ENCODE measurements at places on chromosomes 1 and 21.

GRCh38 chr1:231862611-231863010 is 236.0 kb downstream of the DISC1 start:
- no peak for DNase-seq

- DNase-seq, result no peak
These were observed 15.1 kb downstream of the MIGA1 start for GRCh38 chr1:77794550-77794949.

DNA sequence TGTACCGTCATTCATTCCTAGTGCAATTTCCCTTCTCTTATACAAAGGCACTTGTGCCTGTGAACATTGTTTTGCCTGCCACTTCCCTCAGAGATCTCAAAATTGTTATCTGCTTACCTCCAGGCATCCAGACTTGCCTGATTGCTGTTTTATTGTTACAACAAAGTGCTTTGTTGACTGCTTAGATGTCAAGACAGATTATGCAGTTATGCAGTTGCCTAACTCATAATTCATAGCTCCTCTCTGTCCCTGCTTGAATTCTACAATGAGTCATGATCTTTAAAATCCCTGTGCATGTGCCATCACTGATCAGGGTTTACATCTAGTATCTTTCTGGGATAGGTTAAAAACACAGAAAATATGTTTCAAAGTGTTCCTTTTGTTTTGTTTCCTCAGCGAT is 24.5 kb downstream of the CXADR start:
- DNase-seq, result no peak

- peak; percentile 87 for DNase-seq
These were observed 71.2 kb upstream of the NBPF3 start for GRCh38 chr1:21368515-21369289.

GRCh38 chr1:153390938-153391710 is at the start of gene S100A8:
Gene S100A8 (minus strand): TSS chr1:153391073. CDS start chr1:153390535, 538 bp downstream.
- peak; percentile 1 for DNase-seq

DNA sequence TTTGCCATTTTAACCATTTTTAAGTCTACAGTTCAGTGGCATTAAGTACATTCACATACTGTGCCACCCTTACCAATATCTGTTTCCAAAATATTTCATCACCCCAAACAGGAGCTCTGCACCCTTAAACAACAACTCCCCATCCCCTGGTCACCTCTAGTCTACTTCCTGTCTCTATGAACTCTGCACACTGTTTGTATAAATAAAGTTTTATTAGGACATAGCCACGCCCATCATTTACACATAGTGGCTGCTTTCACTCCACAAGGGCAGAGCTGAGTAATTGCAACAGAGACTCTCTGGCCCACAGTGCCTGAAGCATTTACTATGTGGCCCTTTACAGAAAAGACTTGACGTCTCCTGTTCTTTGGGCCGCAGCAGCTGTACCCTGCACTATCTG is 30.1 kb downstream of the KCNAB2 start:
- peak; percentile 20 for DNase-seq

- peak; percentile 34 for DNase-seq
These were observed 50.6 kb upstream of the MRPS6 start for GRCh38 chr21:34022627-34023335.

DNA sequence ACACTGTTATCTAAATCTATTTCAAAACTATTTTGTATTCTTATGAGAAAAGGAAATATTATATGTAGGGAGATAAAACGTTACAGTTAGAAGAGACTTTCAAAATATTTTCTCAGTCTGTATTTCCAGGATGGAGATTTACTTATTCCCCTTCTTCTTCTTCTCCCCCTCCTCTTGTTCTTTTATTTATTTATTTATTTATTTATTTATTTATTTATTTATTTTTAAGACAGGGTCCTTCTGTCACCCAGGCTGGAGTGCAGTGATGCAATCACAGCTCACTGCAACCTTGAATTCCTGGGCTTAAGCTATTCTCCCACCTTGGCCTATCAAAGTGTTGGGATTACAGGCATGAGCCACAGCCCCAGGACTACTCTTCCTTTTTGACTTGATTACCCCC is 2.8 kb upstream of the RPF1 start:
- no peak for DNase-seq

- DNase-seq, result no peak
These were observed 298.8 kb downstream of the TGFB2 start for GRCh38 chr1:218643926-218644325.

DNA sequence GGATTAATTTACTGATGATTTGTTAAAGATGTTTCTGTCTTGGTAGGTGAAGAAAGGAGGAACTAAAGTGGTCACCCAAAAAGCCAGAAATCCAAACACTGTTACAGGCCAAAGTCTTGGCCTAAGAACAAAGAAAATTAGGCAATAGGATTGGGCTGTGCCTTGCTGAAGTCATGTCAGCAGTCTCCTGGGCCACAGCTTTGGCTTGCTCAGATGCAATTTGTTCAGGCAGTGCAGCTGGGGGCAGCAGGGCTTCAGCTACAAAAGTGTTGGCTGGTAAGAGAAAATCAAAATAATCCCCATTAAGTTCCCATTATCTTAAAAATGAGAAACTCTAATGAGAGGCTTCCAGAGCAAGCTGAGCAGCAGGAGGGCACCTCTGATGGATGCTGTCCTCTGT is 14.0 kb upstream of the RAP1A start:
- peak; percentile 29 for DNase-seq

- peak; percentile 75 for DNase-seq
These were observed 26.2 kb upstream of the DYNLT5 start for GRCh38 chr1:66725885-66726665.

GRCh38 chr1:235397733-235398132 is 30.5 kb downstream of the TBCE start:
- DNase-seq, result peak; percentile 98

GRCh38 chr1:218383051-218383450 is 37.9 kb downstream of the TGFB2 start:
- DNase-seq, result peak; percentile 43

- DNase-seq, result peak; percentile 60
These were observed 173.4 kb upstream of the RUNX1 start for GRCh38 chr21:35222541-35222941.

DNA sequence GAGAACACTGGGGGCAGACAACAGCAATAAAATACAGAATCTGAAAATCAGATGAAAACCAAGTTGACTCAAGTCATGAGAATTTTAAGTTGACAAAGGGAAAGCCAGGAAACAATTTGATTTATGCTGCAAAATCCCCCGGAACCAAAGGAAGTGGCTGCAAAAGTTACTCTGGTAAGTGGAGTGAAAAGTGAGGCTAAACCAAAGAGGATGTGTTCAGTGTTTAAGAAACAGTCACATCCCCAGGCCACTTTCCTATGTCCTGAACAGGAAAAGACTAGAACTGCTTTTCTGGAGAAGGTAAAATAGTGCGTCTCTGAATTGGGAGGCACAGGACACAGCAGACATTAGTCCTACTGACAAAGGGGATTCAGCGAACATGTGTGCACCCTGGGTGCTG is 5.9 kb downstream of the TARBP1 start:
- peak; percentile 26 for DNase-seq

GRCh38 chr1:246579818-246580217 is 13.6 kb downstream of the CNST start:
- DNase-seq, result peak; percentile 28

DNA sequence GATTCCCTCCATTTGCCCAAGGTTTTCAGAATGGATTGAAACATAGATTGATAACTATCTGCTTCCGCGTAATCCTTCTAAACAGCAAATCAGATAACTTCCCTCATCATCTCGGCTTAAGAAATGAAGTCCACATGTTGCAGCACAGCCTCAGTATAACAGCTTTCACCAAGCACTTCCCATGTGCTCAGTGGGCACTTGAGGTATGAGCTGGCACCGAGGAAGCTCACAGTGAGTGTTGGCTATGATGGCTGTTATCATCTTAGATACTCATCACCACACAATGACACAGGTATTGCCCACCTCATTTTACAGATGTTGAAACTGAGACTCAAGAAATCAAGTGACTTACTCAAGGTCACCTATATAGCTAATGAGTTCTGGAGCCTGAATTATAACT is 43.2 kb downstream of the RCSD1 start:
- no peak for DNase-seq

DNA sequence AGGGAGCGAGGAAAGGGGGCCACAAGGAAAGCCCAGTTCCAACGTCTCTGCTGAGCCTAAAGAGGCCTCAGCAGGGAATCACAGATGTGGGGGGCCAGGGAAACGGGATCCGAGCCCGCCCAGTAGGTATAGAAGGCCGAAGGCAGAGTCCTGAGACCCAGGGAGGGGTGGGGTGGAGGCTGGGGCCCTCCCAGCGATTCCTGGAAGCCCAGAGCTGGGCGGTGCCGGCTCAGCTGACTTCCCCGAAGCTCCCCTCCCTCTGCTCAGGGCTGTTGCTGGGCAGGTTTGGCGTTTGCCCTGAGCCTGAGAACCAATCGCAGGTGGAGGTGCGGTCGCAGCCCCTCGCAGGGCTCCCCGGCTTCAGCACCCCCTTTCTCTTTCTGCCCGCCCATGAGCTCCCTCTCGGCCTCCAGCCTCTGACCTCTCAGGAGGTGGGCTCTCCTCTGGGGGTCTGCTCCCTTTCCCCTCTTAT is 12.8 kb downstream of the ADAMTSL4 start:
- DNase-seq, result peak; percentile 96

All from EH (cell line).